ENCODE measurements at places on chromosomes 5 and 9. TPM values are rescaled to one million over a fixed set of nuclear protein-coding genes. Genes with fewer than 3 reads are reported as not detected.
A peak's percentile ranks its signal among the peaks of the same experiment; 100 is the strongest.

Gene ECSCR
- polyA plus RNA-seq: 25.4 TPM

Gene TNFSF15
- 0.04 TPM for polyA plus RNA-seq

Gene NTRK2
- 1.4 TPM for polyA plus RNA-seq

Gene PCDHGB6
- polyA plus RNA-seq: 0.46 TPM

Gene MRPS30
- 41.4 TPM for polyA plus RNA-seq

DNA sequence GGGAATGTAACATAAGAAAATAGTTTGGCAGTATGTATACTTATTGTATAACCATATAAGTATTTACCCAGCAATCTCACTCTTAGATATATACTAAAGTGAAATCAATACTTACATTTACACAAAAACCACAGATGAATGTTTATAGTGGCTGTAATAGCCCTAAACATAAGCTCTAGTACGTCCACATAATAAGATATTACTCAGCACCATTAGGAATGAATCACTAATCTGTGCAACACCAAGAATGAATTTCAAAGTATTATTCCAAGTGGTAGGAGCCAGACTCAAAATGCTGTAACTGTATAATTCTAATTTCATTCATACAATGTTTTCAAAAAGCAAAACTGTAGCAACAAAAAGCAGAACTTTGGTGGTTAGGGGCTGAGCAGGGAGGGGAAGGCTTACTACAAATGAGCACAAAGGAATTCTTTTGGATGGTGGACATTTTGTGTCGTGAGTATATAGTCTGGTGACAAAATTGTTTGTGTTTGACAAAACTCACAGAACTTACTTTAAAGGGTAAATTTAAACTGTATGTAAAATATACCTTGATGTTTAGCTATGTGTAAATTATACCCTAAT, 11.9 kb upstream of the C5orf46 start:
- H3K27me3 ChIP-seq: no peaks in the 10 kb centered on the region
- H3K4me3 ChIP-seq: no peak overlapping the region
- no peak overlapping the region for H3K27ac ChIP-seq

- H3K27ac ChIP-seq: no peak overlapping the region
- no peaks in the 10 kb centered on the region for H3K36me3 ChIP-seq
- DNase-seq: no peak
- no peak overlapping the region for H3K4me3 ChIP-seq
- no peaks in the 10 kb centered on the region for H3K4me1 ChIP-seq
These were observed 126.1 kb upstream of the WWC1 start for GRCh38 chr5:168165221-168165914.

DNA sequence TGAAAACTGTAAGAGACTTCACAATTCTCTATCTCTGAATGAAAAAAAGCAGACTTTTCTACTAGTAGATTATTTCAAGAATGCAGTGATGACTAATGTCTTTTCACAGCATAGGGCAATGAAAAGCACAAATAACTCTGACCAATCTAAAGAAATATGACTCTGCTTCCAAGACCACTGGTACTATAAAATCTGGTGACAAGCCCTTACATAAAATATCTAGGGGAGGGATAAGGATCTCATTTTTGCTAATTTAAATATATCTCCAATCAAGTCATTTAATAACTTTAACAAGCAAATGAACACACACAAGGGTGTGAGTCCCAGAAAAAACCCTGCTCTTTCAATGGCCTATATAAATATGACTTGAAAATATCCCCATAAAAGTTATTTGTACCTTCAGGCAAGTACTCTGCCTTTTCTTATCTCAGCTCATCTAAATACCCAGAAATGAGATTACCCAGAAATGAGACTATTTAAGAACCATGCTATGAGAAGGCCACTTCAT, 105.2 kb downstream of the GNAQ start:
- no peaks in the 10 kb centered on the region for H3K27me3 ChIP-seq
- peaks cover 22% of the 10 kb centered on the region for H3K4me1 ChIP-seq
- H3K36me3 ChIP-seq: no peaks in the 10 kb centered on the region
- no peak overlapping the region for H3K27ac ChIP-seq

- H3K27ac ChIP-seq: no peak overlapping the region
- H3K27me3 ChIP-seq: no peaks in the 10 kb centered on the region
- DNase-seq: no peak
- no peaks in the 10 kb centered on the region for H3K36me3 ChIP-seq
- H3K4me1 ChIP-seq: peaks cover 8% of the 10 kb centered on the region
These were observed 23.2 kb upstream of the PRRC2B start for GRCh38 chr9:131370638-131371037.

DNA sequence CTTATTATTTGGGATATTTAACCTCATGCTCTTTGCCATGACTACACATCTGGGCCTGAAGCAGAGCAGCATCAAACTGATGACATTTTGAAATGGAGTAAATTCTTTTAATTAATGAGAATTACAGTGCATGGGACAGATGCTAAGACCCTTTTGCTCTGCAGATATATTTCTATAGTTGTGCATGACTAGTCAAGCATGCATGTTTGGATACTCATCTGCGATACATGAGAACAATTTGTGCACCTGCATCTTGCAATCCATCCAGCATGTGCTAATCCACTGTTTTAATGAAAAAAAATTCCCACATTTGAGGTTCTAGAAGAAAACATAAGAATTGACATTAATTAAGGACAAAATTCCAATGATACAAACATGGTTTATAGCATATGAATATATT, 1047.6 kb upstream of the ACO1 start:
- H3K36me3 ChIP-seq: no peaks in the 10 kb centered on the region
- no peaks in the 10 kb centered on the region for H3K27me3 ChIP-seq
- no peak overlapping the region for H3K27ac ChIP-seq
- H3K4me3 ChIP-seq: no peak overlapping the region

GRCh38 chr5:30605693-30606268, 587.7 kb upstream of the CDH6 start:
- H3K27ac ChIP-seq: no peak overlapping the region
- no peaks in the 10 kb centered on the region for H3K4me1 ChIP-seq
- no peak for DNase-seq
- no peaks in the 10 kb centered on the region for H3K27me3 ChIP-seq

DNA sequence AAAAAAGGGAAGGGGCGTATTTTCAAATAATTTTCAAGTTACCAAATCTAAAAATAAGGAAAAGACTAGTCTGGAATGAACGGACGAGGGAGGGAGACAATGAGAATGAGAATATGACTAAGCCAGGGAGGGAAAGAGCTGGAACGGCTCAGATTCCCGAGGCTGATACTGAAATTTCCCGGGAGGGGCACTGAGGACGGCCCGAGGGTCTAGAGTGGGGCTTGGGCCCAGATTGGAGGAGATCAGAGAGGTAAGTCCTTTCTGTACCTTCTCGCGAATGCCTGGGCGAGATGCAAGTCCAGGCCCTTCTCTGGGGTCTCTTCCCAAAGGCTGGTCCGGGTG, 3.4 kb upstream of the CCIN start:
- H3K4me3 ChIP-seq: peak overlapping the region; percentile 64
- no peaks in the 10 kb centered on the region for H3K36me3 ChIP-seq
- no peak for DNase-seq
- peak overlapping the region; percentile 41 for H3K27ac ChIP-seq
